Fibroblast of the conjunctiva (primary cell): ENCODE measurements at places on chromosomes 7 and 10.
A peak's percentile ranks its signal among the peaks of the same experiment; 100 is the strongest.

DNA sequence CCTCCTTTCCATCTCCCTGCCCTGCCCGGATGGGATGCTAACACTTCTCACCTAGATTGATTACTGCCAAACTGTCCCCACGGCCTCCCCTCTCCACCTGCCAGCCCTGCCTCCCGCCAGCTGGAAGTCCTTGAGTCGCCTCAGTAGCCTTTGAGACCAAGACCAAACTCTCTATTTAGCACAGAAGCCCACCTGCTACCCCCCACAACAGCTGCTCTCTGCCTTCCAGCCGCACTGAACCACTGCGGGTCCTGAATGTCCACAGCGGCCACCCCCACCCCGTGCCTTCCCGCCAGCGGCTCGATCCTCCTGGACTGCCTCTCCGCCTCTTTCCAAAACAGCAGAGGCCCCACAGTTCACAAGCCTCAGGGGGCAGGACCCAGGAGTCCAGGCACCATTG, 39.0 kb downstream of the FKBP6 start:
- no peak for DNase-seq

DNA sequence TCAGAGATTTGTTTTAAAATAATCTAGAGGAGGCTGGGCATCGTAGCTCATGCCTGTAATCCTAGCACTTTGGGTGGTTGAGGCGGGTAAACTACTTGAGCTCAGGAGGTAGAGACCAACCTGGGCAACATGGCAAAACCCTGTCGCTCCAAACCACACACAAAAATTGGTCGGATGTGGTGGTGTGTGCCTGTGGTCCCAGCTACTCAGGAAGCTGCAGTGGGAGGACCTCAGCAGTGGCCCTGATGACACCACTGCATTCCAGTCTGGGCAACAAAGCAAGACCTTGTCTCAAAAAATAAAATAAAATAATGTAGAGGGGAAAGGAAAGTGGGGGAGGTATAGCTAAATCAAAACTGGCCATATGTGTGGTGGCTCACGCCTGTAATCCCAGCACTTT, 13.9 kb upstream of the PPP3CB start:
- no peak for DNase-seq

DNA sequence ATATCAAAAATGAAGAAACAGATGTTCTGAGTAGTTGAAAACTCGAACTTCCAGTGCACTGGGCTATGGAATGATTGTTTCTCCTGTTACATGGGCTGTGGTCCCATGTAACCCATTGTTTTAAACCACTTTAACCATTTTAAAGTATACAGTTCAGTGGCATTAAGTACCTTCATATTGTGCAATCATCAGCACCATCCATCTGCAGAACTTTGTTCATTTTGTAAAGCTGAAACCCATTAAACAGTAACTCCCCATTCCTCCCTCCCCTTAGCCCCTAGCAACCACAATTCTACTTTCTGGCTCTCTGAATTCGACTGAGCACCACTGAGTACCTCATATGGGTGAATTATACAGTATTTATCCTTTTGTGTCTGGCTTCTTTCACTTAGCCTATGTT, 217.4 kb downstream of the LRMDA start:
- DNase-seq: no peak

GRCh38 chr10:19532411-19532810, 283.8 kb upstream of the PLXDC2 start:
- DNase-seq: no peak

DNA sequence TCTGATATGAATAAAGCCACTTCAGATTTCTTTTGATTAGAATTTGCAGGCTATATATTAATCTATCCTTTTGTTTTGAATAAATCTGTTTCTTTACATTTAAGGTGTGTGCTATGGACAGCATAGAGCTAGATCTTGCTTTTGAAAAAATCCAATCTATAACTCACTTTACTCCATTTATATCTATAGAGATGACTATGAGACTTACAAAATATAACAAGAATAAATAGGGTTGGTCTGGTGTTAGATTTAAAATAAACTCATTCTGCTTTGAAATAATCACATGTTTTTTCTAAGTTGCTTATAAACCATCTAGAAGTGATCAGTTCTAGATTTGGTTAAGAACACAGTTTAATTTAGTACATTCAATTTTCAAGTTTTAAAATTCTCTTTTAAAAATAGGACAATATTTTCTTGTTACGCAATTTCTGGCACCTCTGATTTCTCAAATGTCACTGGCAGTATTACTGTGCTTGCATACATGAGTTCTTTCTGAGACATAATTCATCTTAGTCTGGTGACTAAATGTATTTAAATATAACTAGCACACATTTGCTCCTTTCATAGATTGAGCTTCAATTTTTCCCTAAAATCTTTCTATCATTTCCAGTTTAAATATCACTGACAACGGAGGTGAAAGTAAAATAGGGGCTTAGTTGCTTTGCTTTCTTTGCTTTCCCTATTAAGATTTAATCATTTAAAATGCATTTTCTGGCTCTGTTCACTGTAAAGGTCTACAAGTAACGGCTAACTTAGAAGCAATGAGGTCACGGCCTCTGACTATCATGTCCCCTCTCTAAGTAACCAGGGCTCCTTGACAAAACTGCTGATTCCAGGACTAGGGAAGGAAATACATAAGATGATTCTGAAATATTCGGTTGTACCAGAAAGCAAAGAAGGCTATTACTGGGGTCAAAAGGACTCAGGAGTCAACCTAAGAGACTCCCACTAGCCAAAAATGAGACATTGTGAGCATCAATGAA, 89.3 kb downstream of the ICA1 start:
- DNase-seq: no peak

GRCh38 chr7:111232249-111233084, 141.5 kb downstream of the LRRN3 start:
- no peak for DNase-seq

GRCh38 chr7:10216462-10216861, 757.2 kb upstream of the PHF14 start:
- no peak for DNase-seq

DNA sequence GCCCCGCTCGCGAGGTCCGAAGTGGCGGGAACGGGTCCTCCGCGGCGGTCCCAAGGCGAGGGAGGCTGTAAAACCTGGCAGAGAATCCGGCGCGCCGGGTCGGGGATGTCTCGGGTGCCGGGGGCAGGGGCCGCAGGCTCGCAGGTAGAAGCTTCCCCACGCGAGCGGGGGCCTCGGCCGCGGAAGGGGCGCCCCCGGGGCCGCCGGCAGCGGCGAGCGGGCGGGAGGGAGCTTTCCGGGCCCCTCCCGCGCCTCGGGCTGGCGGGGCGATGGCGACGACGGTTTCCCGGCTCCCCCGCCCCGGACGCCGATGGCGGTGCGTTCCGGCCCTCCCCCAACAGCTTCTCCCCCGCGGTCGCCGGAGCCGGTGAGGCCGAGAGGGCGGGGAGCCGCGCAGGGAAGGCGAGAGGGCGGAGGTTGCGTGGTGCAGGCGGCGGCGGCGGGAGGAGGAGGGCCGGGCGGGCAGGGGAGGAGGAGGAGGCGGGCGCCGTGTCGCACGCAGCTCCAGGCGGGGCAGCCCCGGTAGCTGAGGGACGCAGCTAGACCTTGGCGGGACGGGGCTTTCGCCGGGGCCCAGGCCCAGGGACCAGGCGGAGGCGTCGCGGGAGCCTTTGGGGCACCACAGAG, at the start of gene CUL1:
Gene CUL1, plus strand, starts transcription at position 507 of the 627 bp plus-strand sequence. CDS start 31,220 bp downstream, outside the sequence.
- DNase-seq: peak; percentile 33

- DNase-seq: no peak
These were observed 89.6 kb downstream of the EZH2 start for GRCh38 chr7:148794476-148794875.

DNA sequence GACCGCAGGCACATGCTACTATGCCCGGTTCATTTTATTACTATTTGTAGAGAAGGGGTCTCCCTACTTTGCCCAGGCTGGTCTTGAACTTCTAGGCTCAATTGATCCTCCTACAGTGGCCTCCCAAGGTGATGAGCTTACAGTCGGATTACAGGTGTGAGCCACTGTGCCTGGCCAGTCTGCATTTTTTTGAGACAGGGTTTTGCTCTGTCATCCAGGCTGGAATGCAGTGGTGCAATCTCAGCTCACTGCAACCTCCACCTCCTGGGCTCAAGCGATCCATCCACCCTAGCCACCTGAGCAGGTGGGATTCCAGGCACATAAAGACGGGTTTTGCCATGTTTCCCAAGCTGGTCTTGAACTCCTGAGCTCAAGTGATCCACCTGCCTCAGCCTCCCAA, 2.3 kb upstream of the H2BK1 start:
- no peak for DNase-seq

- no peak for DNase-seq
These were observed 55.9 kb downstream of the ZNF467 start for GRCh38 chr7:149717481-149717880.
